ENCODE measurements at places on chromosomes 2 and 18. TPM values are rescaled to one million over a fixed set of nuclear protein-coding genes. Genes with fewer than 3 reads are reported as not detected.

Gene IL36B
- not detected for total RNA-seq

Gene TMEM178A
- total RNA-seq, result not detected

Gene ADGRF3
- total RNA-seq, result 2.1 TPM

Gene CNDP1
- 0.57 TPM for total RNA-seq

Gene SH2D6
- 0.81 TPM for total RNA-seq

Gene UNC80
- total RNA-seq, result not detected

Gene TNFRSF11A
- 15.0 TPM for total RNA-seq

Gene CNGA3
- not detected for total RNA-seq

Gene REEP1
- total RNA-seq, result not detected

Gene CNRIP1
- total RNA-seq, result not detected

Gene COA5
- total RNA-seq, result 21.4 TPM

Gene FIGLA
- 1.1 TPM for total RNA-seq

Gene ARHGEF4
- total RNA-seq, result not detected

Gene PRKAG3
- not detected for total RNA-seq

Gene FOSL2
- total RNA-seq, result 52.5 TPM

Gene TEKT4
- total RNA-seq, result not detected

Gene MTCL1
- 0.50 TPM for total RNA-seq

Gene TCF7L1
- 0.14 TPM for total RNA-seq

Data from natural killer cell treated with Interleukin-12 subunit alpha and Interleukin-12 subunit beta and Interleukin-15 and Interleukin-18, amount 100 ng/mL, for 72 hours (primary cell).